Activated T-cell treated with anti-CD3 and anti-CD28 coated beads, Interleukin-2, amount 50 U/mL, for 48 hours (primary cell): ENCODE measurements at places on chromosomes 7 and 10.

GRCh38 chr7:144649120-144649519 lies 186.7 kb downstream of the TPK1 start:
- no peak for DNase-seq

DNA sequence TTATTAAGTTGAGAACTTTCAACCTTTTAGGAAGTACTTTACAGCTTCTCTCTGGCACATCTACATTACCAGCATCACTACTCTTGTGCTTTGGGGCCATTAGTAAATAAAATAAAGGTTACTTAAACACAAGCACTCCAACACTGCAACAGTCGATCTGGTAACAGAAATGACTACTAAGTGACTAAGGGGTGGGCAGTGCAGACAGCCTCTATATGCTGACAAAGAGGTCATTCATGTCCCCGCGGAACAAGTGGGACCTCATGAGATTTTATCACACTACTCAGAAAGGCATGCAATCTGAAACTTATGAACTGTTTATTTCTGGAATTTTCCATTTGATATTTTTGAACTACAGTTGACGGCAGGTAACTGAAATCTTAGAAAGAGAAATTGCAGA lies 111.3 kb upstream of the DNAJB12 start:
- DNase-seq = no peak

GRCh38 chr10:14556285-14556956 lies 218.3 kb downstream of the FAM107B start:
- DNase-seq = peak; percentile 48

DNA sequence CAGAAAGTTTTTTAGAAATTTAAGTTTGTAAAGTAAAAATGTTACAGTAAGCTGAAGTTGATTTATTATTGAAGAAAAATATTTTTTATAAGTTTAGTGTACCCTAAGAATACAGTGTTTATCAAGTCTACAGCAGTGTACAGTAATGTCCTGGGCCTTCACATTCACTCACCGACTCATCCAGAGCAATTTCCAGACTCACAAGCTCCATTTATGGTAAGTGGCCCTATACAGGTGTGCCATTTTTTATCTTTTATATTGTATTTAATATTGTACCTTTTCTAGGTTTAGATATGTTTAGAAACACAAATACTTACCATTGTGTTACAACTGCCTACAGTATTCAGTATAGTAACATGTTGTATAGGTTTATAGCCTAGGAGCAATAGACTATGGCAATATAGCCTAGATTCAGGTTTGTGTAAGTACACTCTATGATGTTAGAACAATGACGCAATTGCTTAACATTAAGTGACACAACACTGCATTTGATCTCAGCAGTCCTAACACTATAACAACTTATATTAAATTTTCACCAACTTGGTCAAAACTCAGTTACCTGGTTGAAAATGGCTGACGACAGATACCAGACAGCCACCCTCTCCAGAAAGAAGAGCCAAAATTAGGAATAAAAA lies 45.7 kb downstream of the HIBADH start:
- no peak for DNase-seq
